Posterior cingulate gyrus (tissue), 11 donors: ENCODE measurements at places on chromosomes 16 and 17.

- no peak for DNase-seq
Measured at GRCh38 chr17:64066716-64067115, 46.3 kb upstream of the ICAM2 start.

GRCh38 chr17:50234581-50234980 is 33.1 kb upstream of the COL1A1 start:
- DNase-seq, result no peak

DNA sequence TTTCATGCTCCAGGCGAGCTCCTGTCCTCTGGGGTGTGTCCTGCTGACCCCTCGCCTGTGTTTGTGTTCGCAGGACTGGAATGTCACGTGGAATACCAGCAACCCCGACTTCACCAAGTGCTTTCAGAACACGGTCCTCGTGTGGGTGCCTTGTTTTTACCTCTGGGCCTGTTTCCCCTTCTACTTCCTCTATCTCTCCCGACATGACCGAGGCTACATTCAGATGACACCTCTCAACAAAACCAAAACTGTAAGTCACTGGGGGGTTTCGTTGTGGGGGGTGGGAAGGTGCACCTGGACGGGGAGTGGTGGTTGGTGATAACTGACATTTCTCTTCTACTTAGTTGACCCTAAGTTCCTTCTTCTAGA is 58.3 kb downstream of the ABCC1 start:
- DNase-seq, result no peak

DNA sequence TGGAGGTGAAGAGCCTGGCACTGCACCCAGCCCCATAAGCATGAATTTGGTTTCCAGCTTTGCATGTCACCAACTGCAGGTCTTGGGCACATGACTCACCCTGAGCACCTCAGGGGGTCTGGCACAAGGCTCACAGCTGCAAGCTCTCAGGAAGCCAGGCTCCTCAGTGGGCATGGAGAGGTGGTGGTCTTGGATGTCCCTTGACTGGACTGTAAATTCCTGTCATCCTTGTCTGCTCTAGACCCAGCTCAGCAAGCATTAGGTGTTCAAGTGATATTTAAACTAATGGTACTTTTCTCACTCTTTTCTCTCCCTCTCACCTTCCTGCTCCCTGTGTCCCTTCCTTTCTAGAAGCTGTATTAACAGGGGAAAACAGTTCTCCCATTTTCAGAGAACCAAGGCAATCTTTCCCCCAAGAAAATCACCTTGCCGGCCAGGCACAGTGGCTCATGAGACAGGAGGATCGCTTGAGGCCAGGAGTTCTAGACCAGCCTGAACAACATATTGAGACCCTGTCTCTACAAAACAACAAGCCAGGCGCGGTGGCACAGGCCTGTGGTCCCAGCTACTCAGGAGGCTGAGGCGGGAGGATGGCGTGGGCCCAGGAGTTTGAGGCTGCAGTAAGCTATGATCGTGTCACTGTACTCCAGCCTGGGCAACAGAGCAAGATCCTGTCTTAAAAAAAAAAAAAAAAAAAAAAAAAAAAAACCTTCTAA is 5.1 kb upstream of the KIFC3 start:
- no peak for DNase-seq

DNA sequence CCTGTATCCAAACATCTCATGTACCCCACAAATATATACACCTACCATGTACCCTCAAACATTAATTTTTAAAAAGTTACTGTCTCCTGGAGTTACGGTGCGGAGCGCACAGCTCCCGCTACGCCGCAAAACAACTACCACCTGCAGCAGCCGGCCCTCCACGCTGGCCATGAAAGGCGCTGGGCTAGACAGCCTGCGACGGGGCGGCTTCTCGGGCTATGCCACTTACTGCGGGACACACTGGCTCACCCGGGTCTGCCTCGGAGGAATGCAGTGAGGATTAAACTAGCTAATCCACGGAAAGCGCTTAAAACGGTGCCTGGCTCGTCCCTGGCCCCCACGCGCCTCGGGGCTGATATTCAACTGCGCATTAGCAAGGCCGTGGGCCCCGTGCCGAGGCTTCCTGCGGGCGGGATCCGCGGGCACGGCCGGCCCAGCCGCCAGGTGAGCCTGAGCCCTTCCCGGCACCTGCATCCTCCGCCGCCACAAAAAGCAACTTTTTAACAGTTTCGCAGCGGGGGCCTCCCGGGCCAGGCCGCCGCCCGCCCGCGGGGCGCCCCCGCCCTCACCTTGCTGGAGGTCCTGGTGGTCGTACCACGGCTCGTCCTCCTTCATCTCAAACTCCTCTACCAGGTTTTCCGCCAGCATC is 633 bp downstream of the CDR2 start:
- DNase-seq, result no peak

DNA sequence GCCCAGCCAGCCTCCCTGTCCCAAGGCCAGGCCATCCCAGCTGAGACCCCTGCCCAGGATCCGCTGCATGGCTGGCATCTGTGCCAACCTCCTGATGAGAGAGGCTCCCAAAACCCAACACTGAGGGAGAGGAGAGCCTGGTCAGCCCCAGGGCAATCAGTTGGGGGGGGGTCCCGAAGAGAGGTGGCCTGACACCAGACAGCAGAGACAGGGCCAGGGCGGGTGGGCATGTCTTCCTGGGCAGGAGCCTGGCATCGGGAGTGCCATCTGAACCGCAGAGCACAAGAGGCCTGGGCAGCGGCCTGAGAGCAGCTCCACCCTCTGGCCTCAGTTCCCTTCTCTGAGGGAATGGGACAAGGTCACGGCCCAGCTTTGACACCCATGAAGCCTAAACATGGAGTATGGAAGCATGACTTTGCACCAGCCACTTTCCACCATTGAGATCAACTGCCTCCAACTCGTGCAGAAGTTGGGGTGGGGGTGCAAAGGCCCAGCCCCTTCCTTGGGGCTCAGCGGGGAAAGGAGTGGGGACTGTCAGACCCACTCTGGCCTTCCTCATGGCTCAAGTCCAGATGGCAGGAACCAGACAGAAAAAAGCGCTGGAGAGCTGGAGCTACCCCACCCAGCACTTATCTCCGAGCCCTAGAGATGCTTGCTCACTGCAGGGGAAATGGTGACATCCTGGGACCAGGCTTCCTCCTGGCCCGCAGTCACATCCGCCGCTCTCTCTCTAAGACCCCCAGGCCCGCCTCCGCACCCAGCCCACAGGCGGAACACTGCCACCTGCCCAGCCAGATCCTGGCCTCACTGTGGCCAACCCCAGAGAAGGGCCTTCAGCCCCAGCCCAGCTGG is 9.7 kb downstream of the RHBDF2 start:
- DNase-seq, result no peak
